Tibial nerve (tissue), 4 donors: ENCODE measurements at places on chromosomes 2 and 18. TPM values are rescaled to one million over a fixed set of nuclear protein-coding genes. Genes with fewer than 3 reads are reported as not detected.
A peak's percentile ranks its signal among the peaks of the same experiment; 100 is the strongest.

Gene CRYGD
- not detected for total RNA-seq

Gene NAB1
- total RNA-seq, result 63.3 TPM

Gene GPR35
- total RNA-seq, result 2.6 TPM

DNA sequence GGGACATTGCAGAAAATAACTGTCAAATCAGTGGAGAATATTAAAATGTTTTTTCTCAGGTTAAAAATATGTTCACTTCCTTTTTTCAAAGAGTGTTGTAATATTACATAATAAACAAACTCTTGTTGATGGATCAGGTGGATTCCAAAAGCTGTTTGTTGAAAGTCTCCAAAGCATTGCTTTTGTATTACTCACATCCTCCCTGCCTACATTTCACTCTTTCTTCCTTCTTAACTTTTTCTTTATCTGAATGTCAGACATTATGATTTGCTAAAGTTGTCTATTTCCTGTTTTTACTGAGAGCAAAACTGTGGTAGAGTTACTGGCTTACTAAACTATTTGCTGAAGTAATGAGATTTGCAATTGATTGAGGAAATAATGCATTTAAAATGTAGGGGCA, 92.1 kb downstream of the CDH19 start:
- DNase-seq, result no peak

DNA sequence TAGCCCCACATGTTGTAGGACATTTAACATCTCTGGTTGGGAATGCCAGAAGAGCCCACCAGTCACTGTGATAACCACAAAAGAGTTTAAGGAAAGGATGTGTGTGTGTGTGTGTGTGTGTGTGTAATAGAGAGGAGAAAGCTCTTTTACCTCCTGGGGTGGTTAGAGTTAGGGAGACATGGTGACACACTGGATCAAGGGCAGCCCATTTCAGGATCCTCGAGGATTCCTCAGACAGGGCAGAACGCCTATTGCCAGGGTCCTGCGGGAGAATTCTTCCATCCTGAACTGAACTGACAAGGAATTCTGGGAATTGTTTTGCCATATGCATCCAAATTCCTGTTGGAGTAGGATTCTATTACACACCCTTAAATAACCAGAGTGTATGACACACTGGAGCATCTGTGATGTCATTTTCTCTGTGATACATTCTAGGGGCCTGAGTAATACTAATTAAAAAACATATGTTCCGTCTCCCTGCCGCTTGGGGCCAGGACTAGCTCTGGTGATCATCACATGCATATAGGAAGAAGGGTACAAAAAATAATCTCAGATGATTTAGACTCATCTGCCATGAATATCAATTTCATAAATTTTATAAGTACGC, 156.4 kb upstream of the MMADHC start:
- no peak for DNase-seq

DNA sequence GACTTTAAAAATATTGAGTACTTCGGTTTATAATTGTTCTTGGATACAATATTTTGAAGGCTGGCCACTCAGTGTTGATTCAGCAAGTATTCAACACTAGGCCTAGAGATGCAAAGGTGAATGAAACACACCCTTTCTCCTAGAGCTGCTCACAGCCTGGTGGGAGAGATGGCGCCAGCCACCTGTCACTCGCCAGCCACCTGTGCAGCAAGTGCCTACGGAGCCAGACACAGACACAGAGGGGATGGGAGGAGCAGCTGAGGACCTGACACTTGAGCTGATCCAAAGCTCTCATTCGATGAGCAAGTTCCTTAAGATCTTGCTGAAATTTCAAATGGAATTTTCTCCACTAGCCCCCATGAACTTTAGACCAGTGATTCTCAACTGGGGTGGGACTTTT, 151.1 kb upstream of the RIOK3 start:
- DNase-seq, result no peak

DNA sequence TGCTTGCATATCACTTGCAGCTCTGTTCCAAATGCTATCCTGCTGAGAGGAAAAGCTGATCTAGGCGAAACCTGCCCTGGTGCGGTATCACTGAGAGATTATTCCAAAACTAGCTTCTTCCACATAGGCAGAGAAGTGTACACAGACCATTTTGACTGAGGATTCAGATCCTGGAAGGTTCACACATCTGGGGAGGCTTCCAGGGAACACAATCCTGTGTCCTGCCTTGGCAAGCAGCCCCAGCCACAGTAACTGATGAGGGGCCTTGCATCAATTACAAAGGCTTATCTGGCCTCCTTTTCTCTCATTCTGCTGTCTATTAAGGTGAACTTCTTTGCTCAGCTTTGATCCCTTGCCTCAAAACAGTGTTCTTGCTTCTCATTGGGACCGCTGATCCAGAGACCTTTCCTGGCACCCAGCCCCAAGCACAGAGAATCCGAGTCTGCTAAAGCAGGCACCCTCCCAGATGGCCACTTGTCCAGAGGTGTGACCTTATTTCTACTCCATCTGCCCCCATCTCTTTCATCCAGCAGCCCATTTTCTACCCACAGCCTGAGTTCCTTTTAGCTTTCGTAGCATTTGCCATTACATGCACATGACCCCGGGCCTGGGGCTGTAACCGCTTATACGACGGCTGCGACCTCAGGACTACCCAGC, 52.3 kb upstream of the ZFP36L2 start:
- DNase-seq, result no peak

DNA sequence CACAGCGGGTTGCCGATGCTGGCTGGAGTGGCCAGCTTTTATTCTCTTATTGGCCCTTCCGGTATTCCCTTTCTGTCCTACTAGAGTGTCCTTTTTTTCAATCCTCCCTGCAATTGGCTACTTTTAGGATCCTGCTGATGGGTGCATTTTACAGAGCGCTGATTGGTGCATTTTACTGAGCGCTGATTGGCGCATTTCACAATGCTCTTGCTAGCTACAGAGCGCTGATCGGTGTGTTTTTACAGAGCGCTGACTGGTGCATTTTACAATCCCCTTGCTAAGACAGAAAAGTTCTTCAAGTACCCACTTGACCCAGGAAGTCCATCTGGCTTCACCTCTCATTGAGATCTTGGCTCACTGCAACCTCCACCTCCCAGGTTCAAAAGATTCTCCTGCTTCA, 44.4 kb upstream of the SPRED2 start:
- DNase-seq, result no peak

DNA sequence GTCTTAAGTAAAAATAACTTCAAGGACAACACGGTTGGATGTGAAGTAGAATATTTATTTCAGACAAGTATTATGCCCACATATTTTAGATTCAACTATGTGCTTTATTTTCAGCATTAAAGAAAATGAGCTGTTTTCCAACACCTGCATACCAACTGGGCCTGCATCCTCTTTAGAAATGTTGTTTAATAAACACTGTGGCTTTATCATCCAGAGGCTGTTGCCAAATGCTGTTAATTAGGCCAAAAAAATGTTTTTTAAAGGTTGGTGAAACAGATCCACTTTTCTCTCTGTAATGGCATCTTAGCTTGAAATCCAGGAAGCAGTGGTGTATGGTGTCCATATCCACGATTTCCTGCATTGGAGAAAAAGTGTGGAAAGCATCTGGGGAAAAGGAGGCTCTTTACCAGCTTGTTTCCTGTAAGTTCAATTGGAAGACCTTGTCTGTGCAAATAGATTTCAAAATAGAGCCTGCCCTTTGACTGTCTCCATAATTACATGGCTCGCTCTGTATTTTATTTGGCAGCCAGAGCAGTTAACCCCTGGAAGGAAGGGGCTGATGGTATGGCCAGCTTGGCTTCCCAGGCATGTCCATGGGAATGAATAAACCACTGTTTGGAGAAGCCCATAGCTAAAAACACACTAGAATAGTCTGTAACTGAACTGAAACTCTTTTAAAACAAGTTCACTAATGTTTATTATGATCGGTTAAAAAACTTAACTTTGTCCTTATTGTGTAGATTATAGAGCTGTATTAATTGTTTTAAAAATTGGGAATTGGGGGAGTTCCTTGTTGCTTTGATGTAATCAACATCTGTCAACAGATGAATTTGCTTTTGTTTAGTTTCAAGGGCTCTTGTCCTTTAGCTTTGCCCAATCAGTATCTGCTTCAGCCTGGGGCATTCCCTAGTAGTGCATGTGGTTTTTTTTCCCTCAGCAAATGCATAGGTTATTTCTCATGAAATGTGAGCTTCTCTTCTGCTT, 33.0 kb upstream of the DLX1 start:
- DNase-seq, result no peak

DNA sequence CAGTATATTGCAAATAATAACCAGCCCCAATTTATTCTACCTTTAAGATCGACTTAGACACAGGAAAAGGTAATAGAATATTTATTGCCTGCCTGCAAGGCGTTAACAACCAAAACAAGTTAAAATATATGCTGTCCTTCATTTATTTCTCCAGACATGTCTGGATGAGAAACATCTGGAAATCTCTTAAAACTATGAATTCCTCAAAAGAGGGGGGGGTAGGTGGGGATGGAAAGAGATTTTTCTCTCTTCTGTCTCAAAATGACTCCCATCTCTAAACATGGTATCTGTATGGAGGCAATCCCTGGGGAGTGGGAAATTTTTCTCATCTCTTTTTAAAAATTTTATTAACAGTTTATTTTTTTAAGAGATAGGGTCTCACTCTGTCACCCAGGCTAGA, 113.0 kb downstream of the CDH2 start:
- DNase-seq, result no peak

- no peak for DNase-seq
These were observed 69.1 kb downstream of the LRRFIP1 start for GRCh38 chr2:237696461-237696860.

- DNase-seq, result peak; percentile 35
These were observed 216.4 kb upstream of the OSR1 start for GRCh38 chr2:19574778-19575260.

- DNase-seq, result no peak
These were observed 16.9 kb upstream of the FN1 start for GRCh38 chr2:215452725-215453124.
